ENCODE measurements at places on chromosomes 1 and 21.

GRCh38 chr1:113980110-113980509 lies 836 bp downstream of the OLFML3 start:
- DNase-seq = no peak

- no peak for DNase-seq
Observed at GRCh38 chr21:39153842-39154241, 29.4 kb downstream of the PSMG1 start.

GRCh38 chr1:57479471-57479870 lies 55.6 kb upstream of the DAB1 start:
- DNase-seq = no peak

DNA sequence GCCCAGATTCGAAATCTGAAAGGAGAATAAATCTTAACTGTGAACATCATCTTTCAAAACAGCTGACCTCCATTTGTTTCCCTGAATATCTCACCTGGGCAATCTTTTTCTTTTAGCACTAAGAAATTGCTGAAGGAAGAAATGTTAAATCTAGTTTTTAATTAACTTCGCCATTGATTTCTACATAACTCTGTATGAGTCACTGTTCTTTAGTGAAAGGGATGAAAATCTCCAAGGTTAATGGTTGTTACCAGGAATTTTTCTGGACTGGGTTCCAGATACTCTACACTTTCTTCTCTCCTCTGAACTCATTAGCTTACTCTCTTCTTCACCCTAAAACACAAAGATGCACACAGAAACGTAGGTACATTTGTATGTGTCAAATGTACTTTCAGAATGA lies 235.7 kb downstream of the BACH1 start:
- no peak for DNase-seq

- DNase-seq = no peak
Observed at GRCh38 chr1:150259758-150260669, 2.4 kb downstream of the CA14 start.

GRCh38 chr1:183180218-183180617 lies 5.8 kb upstream of the LAMC2 start:
- no peak for DNase-seq

GRCh38 chr1:203520315-203520714 lies 26.4 kb downstream of the OPTC start:
- no peak for DNase-seq

DNA sequence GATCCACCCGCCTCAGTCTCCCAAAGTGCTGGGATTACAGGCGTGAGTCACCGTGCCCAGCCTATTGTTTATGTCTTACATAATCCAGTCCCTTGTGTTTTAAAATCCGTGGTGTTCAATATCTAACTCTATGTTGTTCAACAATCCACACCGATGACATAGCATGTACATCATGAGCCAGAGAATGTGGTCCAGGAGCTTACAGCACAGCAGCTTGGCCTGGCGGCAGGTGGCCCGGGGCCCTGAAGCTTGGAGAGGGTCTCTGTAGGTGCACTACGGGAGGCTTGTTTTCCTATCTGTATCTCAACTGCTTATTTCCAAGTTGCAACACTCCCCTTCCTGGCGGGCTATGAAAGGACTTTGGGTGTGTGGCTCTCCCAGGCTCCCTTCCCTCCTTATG lies 138.4 kb downstream of the ADSS2 start:
- no peak for DNase-seq

- DNase-seq = no peak
Observed at GRCh38 chr1:177275736-177276135, 105.0 kb downstream of the BRINP2 start.

DNA sequence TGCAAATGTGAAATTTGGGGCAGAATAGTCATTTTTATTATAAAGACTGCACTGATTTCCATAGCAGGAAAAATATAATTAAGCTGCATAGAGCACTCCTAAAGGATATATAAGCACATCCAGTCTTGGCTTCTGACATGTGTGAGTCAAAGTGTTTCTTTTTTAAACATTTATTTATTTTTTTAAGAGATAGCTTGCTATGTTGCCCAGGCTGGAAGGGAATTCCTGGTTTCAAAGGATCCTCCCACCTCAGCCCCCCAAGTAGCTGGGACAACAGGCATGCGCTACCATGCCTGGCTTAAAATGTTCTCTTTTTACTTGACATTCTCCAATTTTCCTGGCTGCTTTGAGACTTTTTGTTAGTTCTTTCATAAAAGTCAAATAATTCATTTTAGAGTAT lies 126.1 kb downstream of the HMCN1 start:
- no peak for DNase-seq

- no peak for DNase-seq
Observed at GRCh38 chr21:45326891-45327440, 39.3 kb upstream of the POFUT2 start.

DNA sequence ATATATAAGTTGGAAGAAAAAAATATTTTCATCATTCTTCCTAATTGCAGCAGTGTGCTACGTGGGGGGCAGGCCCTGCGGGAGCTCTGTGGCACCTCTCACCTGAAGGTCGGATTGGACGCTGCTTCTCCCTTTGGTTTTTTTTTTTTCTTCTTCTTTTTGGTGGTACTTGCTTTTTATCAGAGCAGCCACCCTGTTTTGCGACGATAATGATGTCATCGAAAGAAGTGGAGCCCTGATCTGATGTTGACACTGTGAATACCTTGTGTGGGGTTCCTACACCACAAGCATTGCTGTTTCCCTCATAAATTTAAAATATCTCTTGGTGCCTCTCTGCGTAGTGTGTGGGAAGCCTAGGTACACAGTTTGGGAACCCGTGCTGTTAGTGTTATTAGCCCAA lies 5.5 kb downstream of the TRAPPC10 start:
- DNase-seq = no peak

GRCh38 chr1:234608025-234608910 lies 1.7 kb downstream of the IRF2BP2 start:
- peak; percentile 67 for DNase-seq

DNA sequence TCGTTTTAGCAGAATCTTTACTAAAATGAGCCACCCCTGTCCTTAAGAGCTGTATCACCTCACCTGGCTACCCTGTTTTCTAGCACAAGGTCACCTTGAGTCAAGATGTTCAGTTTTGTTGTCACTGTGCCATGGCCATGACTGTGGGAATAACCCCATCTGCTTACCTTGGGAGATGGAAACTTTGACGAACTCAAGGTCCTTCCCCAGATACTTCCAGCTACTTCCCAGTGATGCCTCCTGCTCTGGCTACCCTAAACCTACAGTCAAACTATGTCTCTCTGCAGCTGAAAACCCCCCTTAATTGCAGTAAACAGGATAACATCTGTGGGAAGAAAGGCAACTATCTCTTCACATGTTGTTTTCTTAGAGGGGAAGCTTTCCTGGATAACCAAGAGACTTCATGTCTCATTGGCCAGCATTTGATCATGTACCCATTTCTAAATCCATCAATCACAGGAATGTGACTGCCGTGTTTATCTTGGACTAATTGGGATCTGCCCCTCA lies 89.5 kb upstream of the C1orf21 start:
- no peak for DNase-seq

GRCh38 chr1:50985094-50985493 lies 15.0 kb downstream of the CDKN2C start:
- no peak for DNase-seq

GRCh38 chr1:110384581-110385321 lies 6.1 kb downstream of the SLC16A4 start:
- DNase-seq = no peak

GRCh38 chr1:97901017-97901658 lies 19.7 kb downstream of the DPYD start:
- DNase-seq = no peak

- DNase-seq = no peak
Observed at GRCh38 chr1:50172299-50172698, 63.6 kb downstream of the ELAVL4 start.

DNA sequence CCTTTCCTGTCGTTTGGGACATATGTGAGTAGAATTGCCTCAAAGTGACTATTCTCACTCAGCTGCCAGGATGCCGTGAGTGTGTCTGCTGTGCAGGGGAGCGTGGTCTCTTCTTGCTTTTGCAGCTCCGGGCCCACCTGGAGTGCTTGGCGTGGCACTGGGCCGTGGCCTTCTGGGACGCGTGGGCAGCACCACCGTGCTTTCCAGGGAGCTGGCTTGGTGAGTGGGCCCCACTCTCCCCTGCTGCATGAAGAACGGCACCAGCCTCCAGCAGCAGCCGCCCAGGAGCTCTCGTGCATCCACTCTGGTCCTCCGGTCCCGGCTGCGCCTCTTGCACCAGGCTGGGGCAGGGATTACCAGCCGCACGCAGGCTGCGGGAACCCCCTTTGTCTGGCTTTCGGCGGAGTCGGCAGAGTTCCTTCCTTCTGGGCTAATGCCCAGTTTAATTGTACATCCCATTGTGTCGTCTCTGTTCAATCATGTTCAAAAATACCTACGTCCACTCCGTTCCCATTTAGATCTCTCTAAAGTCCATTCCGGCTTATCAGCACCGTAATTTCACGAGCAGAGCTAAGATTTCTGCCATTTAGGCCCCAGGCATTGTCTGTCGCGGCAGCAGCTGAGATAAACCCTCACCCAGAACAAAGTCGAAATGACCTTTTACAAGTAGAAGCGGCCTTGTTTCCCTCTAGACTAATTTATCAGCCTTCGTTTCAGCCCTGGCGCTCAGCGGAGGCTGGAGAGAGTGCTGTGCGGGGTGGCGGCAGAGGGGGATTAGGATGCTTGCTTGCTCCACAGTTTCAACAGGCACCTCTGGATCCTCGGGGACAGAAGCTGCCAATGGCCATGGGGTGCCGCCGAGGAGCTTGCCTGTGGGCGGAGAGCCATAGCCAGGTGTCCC lies 129.6 kb downstream of the PRDM16 start:
- DNase-seq = no peak

- DNase-seq = no peak
Observed at GRCh38 chr1:234406871-234407270, 33.6 kb downstream of the COA6 start.

DNA sequence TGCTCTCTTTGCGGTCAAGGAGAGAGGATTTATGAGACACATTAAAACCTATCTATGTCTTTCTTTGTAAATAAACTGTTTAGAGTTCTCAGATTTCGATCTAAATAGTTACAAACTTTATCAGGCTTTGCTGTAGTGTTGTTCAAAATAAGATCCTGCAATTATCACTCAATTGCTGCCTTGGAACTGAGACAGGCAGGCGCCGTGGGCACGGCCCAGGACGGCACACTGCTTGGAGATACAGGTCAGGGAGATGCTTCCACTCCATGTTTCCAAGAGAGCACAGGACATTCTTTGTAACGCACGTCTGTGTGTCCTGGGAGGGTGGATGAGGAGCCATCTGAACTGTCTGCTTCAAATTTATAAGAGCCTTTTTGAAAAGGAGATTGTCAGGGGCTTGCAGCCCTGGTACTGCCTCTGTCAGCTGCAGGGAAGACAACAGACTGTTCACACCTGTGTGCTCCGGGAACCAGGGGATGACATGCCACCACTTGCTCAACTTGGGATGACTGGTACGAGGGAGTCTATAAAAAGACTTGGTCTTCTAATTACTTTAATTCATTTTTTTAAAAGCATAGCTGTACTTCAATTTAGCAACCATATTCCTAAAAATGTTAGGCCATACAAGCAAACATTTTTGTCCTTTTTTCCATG lies 472.9 kb upstream of the RUNX1 start:
- no peak for DNase-seq

DNA sequence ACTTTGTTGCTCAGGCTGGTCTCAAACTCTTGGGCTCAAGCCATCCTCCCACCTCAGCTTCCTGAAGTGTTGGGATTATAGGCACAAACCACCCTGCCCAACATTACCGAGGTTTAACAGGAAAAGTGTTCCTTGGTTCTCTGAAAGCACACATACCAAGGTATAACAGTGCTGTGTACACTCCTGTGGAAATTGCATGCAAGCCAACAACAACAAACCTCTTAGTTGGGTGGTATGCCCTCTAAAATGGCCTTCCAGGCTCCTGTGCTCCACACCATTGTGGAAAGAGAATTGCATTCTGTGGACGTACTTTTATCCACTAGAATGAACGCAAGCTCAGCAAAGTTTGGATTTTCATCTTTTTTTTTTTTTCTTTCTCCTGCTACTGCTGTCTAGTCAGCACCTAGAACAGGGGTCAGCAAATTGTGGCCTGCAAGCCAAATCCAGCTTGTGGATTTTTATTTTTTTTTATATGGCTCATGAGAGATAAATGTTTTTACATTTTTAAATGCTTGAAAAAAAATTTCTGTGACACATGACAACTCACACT lies 192.2 kb upstream of the TNR start:
- no peak for DNase-seq

DNA sequence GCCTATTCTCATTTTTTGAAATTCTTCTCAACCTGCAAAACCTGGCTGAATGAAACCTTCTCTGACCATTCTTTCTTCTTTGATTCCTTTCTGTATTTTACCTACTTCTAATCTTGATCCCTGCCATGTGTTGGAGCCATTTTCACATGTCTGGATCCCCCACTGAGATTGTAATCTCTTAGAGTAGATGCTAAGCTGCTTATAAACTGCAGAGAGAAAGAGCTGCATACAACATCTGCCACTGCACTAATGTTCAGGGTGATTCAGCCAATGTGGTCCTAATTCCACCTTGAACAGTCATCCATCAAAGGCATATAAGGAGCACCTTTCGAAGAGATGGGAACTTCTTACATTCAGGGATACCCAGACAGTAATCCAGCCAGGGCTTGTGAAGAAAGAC lies 16.2 kb upstream of the DAB1 start:
- no peak for DNase-seq

DNA sequence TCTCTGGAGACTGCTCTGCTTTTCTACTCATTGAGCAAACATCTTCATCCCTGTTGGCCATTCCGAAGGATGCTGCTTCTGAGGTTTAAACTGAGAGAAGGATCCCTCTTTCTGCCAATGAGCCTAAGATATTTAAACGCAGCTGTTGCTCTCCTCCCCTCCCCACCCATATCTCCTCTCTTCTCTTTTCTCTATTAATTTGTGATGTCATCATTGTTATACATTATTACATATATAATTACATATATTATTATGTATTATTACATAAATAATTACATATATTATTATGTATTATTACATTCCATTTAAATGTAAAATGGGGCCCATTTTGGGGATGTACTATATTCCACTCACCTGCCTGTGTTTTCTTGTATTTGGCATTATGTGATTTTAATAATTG lies 82.7 kb upstream of the JUN start:
- no peak for DNase-seq

- DNase-seq = no peak
Observed at GRCh38 chr21:42222821-42223390, 4.0 kb downstream of the ABCG1 start.

GRCh38 chr1:159141584-159142390 lies 29.6 kb upstream of the CADM3 start:
- DNase-seq = no peak

DNA sequence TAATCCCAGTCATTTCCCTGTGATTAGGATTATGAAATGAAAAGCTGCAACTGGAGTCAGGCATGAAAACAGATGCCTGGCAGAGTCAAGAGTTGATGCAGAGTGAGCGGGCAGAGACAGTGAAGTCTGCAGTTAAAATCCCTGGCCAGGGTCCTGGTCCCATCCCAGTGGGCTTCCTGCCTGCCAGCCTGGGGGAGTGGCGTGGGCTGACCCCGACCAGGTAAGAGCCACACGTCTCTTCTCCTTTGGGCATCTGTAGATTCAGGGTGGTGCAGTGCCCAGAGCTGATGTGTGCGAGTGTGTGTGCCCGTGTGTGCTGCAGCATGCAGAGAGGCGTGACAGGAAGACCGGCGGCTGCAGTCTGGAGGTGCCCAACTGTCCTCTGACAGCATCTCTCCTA lies 6.2 kb upstream of the KIAA1614 start:
- DNase-seq = no peak

GRCh38 chr1:235741294-235741693 lies 91.7 kb upstream of the GNG4 start:
- DNase-seq = no peak
